ENCODE measurements at places on chromosomes 3 and 15.

DNA sequence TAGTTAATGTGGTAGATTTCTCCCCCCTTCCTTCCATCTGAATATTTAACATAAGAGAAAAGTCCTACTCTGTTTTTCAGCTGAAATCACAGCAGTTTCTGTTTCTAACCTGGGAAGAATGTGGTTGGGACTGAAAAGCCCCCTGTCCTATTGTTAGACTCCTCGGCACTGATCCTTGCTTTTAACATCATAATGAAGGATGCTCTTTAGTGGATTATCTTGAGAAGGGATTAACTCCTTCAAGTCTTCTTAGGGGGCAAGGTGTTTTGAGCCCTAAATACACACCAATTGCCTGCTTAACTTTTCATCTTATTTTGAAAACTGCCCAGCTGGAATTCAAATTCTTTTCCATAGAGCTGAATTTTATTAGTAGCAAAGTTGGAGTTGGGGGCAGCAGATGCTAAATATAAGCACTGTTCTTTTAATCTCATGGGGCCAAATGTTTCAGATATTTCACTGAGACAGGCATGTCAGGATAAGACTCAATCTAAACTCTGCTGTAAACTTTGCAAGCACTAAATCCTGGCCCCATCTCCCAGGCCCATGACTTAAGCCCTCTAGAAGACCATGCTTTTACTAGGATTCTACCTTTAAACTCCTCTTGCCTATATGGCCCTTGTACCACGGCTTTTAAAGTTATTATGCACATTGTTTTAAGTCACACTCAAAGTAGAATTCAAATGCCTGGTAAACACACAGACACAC, 243.2 kb upstream of the NR2F2 start:
- no peak for DNase-seq

DNA sequence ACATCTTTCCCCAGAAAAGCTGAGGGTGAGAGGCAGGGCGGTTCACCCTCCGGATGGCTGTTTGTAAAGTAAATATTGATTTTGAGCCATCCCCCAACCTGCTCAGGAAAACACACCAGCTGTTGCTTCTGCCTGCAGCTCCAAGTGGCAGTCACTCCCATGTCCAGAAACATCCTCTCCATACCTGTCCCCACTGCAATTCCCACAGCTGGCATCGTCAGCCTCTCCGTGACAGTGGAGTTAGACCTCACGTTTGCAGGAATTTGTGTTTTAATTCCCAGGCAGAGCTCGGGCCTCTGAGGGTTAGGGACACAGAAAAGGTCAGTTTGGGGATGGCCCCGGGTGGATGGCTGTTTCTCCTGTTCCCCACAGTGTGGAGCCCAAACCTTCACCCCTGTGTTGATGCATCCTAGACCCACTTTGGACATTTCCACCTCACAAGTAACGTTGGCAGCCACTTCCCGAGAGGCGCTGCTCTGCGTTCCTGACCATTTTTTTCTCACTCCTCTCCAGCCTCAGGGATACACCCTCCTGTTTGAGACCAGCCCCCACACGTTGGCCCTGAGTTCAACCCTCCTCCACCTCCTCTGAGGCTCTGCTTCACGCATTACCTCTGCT, 11.8 kb upstream of the FAM174B start:
- DNase-seq, result no peak

- no peak for DNase-seq
Measured at GRCh38 chr15:61070111-61070901, 158.8 kb downstream of the RORA start.

GRCh38 chr15:26115229-26115943, 252.3 kb upstream of the ATP10A start:
- no peak for DNase-seq

DNA sequence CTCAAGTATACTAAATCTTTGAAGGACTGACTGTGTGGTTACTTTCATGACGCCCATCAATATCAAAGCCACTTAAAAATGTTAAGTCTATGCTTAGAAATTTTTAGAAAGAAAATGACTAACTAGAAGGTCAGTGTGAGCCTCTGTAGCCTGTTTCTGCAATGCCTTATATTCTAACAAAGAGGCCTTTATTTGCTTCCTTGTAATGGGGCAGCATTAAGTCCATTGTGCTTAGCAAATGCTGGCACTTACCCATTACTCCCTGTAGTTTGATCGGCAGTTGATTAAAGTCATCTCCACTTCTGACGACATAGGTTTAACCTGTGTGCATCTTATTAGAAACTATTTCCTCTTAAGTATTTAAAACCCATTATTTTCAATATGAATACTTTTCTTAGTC, 91.6 kb upstream of the FAM98B start:
- no peak for DNase-seq

DNA sequence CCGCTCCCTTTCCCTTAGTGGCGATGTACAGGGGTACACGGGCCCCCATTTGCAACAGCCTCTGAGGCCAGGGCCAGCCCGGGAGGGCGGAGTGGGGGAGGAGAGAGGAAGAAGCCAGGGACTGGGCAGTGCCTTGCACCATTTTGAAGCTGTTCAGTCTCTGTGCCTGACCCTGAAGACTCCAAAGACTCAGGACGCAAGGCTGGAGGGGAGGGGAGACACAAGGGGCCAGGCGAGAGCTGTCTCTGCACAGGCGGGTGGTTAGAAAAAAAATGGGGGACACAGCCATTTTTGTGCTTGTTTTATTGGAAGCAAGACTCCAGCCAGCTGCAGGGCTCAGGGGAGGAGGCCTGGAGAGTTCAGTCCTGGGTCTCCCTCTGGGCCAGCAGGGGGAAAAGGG, 1.6 kb downstream of the RPP25 start:
- no peak for DNase-seq

- DNase-seq, result no peak
Measured at GRCh38 chr3:179977356-179977755, 59.4 kb downstream of the PEX5L start.

GRCh38 chr3:54066253-54066652, 56.1 kb upstream of the CACNA2D3 start:
- DNase-seq, result no peak
